ENCODE measurements at places on chromosomes 5 and 9.

GRCh38 chr5:56414066-56414465 lies 180.9 kb upstream of the ANKRD55 start:
- peak; percentile 66 for DNase-seq

GRCh38 chr5:147093138-147093537 lies 141.7 kb upstream of the STK32A start:
- DNase-seq, result no peak

GRCh38 chr5:93145767-93146166 lies 435.3 kb downstream of the NR2F1-AS1 start:
- DNase-seq, result no peak

- DNase-seq, result no peak
Measured at GRCh38 chr5:107383414-107383813, 287.3 kb downstream of the EFNA5 start.

DNA sequence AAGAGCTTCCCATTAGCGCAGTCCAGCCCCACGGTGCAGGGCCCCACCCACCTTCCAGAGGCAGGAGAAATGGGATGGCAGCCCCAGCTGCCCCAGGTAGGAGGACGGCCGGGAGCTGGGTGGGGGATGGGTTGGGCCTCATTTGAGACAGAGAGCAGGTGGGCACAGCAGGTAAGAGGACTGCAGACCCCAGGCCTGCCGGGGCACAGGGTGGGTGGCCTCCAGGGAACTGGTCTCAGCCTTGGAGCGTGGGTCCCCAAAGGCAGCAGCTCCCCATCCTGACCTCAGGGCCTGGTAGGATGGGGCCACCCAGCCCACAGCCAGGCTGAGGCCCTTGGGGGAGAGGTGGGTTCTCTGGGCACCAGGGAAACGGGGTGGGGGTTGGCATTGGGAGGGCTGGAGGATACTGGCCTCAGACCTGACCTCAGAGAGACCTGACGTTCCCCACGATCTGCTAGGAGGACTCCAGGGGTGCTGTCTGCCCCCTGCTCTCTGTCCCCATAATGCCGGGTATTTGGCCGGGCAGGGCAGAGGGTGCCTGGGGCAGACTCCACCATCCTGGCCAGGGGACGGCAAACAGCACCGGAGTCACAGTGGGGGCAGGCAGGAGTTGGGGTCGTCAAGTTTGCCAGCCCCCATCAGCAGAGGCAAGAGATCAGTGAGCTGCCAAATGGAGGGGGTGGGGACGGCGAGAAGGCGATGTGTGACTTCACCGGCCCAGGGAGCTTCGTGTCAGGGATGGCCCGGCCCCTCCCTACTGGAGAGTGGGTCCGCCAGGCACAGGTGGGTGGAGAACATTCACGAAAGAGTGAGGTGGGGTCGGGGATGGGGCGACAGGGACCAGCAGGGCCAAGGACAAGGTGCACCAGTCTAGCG lies 6.8 kb upstream of the QRFP start:
- DNase-seq, result no peak

- DNase-seq, result no peak
Measured at GRCh38 chr5:68555907-68556681, 340.5 kb downstream of the PIK3R1 start.

- no peak for DNase-seq
Measured at GRCh38 chr9:113192455-113192854, 28.6 kb downstream of the FKBP15 start.

- DNase-seq, result no peak
Measured at GRCh38 chr5:150289551-150290390, at the start of gene CAMK2A. Gene CAMK2A (minus strand): TSS chr5:150289773. CDS start chr5:150289625, 148 bp downstream.

- DNase-seq, result no peak
Measured at GRCh38 chr5:168307925-168308584, 16.6 kb downstream of the WWC1 start.

- DNase-seq, result no peak
Measured at GRCh38 chr5:96838201-96839070, 30.7 kb upstream of the ERAP1 start.

DNA sequence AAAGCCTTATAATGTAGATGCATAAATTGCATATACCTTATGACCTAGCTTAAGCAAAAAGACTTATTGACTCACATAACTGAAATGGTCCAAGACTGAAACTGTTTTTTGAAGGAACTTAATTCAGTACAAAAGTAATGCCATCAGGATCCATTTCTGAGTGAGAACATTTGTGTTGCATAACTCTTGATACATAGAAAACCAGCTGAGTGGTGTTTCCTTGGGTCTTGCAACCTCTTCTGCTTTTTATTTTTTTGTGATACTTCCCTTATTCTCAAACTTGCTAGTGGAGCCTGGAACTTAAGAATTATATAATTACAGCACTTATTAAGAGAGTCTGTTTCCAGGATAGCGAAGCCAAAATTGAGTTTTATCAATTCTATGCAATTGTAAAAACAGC lies 272.0 kb downstream of the MAN2A1 start:
- DNase-seq, result no peak

- no peak for DNase-seq
Measured at GRCh38 chr5:51389577-51390463, 6.6 kb downstream of the ISL1 start.

DNA sequence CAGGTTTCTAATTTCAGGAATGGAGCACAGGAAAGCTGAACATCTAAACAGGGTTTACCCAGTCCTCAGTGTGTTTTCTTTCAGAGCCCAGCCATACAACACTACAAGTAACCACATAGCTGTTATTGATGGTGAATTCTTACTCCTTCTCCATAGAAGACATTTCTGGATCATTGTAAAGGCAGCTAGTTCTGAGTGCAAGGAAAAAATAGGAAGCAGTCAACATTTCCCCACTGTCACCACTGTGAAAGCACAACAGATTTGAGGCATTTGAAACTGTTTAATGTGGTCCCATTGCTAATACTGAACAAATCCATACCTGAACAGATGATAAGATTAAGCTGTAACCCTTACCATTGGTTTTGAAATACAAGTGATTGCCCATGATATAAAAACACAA lies 145.0 kb upstream of the PCA3 start:
- DNase-seq, result no peak

GRCh38 chr9:110762783-110763182 lies 94.2 kb downstream of the MUSK start:
- DNase-seq, result no peak

- DNase-seq, result no peak
Measured at GRCh38 chr5:166356096-166356495, 1935.3 kb upstream of the WWC1 start.

DNA sequence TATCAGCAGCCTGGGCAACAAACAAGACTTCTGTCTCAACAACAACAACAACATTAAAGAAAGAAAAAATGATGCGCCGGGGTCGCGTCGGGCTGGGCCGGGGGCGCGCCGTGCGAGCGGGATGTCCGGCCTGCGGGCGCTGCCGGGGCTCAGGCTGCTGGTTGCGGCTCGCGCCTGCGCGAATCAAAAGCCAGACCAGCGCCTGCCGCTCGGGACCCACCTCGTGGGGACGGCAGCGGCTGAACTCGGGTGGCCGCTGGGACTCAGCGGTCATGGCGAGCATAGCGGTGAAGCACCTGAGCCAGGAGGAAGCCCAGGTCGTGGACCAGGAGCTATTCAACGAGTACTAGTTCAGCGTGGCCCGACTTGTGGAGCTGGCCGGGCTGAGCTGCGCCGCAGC lies 11.9 kb upstream of the NHP2 start:
- no peak for DNase-seq

GRCh38 chr5:69492923-69493395 lies 369 bp downstream of the OCLN start:
- DNase-seq, result peak; percentile 27

DNA sequence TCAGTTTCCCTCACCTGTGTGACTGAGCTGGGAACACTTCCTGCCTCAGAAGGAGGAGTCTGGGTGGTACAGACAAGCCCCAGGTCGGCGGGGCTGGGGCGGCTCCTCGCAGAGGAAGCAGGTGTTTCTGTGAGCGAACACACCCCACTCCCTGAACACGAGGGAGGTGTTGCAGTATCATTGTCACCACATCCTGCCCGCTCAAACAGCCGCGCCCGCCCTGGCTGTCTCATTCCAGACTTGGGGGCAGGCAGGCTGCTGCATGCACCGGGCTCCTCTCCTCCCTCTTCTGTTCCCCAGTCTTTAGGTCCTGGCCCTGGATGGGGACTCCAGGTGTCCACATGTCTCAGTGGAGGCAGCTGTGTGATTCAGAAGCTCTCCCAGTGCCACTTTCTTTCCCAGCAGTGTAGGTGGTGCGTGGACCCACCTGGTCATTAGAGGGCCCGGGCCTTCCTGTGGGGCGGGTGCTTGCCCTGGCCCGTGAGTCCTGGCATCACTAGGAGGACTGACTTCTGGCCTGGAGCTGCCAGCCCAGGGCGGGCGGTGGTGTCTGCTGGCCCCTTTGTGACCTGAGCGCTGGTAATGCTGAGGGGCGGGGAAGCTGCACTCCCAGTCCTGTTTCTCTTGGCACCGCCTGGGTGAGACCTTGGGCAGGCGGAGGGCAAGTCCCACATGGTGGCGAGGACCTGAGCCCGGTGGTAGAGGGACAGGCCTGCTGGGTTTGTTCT lies 18.3 kb upstream of the PHYHD1 start:
- peak; percentile 87 for DNase-seq

DNA sequence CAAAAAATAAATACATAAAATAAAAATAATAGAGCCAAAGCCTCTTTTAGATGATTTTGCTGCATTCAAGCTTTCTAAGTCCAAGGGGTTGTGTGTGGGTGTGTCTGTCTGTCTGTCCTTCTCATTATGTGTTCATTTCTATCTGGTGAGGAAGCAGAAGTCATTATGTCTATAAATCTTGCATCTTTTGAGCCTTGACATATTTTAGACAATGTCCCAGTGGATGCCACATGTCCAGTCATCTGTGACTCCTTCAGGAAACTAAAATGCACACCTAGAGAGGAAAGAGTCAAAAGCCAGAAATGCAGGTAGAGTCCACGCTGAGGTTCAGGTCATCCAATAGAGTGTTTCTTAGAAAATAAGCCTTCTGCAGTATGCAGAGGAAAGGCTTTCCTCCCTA lies 80.9 kb downstream of the GALNT10 start:
- no peak for DNase-seq

GRCh38 chr9:470552-471194 lies 256.0 kb downstream of the DOCK8 start:
- no peak for DNase-seq

DNA sequence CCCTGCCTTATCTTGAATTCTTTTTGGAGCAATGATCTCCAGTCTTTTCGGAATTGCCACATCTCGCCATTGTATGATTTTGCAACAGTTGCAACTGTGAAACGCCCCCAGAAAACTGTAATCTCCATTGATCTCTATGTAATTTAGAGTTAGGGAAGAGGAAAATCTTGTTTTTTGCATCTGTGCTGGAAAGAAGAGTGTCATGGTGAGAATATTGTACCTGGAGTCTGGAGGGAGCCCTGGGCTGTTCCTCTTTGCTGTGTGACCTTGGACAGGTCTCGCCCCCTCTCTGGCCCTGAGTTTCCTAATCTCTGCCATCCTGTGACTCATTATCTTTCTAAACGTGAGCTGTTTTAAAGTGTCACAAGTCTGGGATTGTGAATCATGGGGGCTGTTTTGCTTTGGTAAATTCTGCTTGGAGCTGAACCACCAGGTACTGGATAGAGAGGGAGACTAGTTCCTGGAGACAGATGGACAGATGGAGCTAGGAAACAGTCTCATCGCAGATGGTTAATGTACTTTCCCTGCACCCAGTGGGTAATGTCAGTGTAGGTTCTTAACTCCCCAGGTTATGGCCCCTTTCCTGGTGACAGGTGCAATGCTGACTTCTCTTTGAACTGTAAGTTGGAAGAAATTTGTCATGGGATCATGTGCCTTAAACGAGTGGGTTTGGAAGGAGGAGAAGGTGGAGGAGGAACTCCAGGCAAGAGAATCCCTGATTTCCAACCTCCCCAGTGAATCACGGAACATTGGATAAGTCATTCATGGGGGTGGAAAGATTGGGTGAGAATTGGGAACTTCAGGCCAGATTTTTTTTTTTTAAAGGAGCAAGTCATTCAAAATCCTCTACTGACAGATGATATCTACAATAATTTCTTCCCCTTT lies 19.6 kb downstream of the PPARGC1B start:
- no peak for DNase-seq

GRCh38 chr9:38713426-38713825 lies 6.5 kb downstream of the FAM240B start:
- no peak for DNase-seq

DNA sequence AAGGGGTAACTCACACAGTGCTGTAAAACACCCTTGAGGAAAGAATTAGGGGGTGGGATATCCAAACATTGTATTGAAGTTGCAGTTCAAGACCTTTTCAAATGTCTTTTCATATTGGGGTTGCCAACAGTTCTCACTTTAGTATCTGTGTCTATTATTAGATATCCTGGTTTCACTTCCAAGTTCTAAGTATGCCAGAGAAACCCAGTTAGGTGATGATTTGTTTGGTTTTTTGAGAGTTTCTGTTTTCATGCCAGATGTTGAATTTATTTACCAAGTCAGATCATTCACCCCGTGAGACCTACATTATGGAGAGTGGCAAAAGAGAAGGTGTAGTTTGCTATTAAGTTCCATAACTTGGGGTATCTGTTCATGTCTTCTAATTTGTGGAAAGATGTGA lies 64.5 kb downstream of the C9orf152 start:
- peak; percentile 74 for DNase-seq

DNA sequence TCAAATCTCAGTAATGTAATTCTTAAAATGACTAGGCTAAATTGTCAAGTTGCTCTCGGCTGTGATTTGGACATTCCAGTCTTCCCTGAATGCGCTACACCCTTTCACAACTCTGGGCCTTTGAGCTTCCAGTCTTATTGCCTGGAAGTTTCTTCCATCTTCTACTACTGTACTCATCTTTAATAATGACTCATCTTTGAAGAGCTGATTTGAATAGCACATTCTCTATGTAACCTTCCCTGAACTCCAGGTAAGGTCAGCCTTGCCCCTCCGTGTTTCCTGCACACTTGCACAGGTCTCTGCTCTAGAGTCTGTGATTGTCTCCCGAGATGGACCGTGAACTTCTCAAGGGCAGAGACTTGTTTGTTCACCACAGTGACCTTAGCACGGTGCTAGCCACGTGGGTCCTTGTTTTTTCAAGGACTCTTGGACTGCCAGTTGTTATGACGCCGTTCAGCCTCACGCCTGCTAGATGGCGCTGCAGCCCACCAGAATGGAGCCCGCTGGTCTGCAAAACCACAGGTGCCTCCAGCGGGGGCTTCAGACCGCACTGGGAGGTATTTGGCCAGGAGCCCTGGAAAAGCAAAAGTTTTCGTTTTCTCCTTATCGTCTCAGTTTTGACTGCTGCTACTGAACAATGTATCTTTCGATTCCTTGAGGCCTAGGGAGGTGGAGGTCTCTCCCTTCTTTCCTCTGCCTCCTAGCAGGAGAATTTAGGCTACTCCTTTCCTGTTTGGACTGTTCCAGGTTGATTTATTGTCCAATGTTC lies 44.4 kb downstream of the SEC61B start:
- peak; percentile 81 for DNase-seq

- DNase-seq, result no peak
Measured at GRCh38 chr9:12305211-12305610, 388.0 kb upstream of the TYRP1 start.

DNA sequence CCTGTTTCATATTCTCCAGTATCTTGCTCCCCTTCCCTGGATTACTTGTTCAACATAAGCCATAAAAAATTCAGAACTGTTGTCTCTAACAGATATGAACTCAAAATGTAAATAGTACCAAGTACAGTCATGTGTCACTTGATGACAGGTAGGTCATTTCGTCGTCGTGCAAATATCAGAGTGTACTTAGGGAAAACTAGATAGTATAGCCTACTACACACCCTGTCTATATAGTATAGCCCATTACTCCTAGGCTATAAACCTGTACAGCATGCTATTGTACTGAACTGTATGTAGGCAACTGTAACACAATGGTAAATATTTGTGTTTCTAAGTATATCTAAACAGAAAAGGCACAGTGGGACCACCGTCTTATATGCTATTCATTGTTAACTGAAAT lies 39.1 kb downstream of the SMIM15 start:
- no peak for DNase-seq

- DNase-seq, result peak; percentile 8
Measured at GRCh38 chr5:40904205-40904993, 4.9 kb upstream of the C7 start.

Measured in B cell (primary cell).